Activated CD4-positive, alpha-beta T cell treated with anti-CD3 and anti-CD28 coated beads, Interleukin-10, Interleukin-2, amounts not matched to agents 100 ng/mL and 50 ng/mL, durations not matched to agents 16 hours and 8 hours (primary cell): ENCODE measurements at places on chromosomes 11 and 22.
A peak's percentile ranks its signal among the peaks of the same experiment; 100 is the strongest.

GRCh38 chr11:133732109-133732674 lies 113.1 kb downstream of the SPATA19 start:
- DNase-seq, result no peak

- DNase-seq, result no peak
Observed at GRCh38 chr11:100922121-100922520, 207.5 kb downstream of the PGR start.

DNA sequence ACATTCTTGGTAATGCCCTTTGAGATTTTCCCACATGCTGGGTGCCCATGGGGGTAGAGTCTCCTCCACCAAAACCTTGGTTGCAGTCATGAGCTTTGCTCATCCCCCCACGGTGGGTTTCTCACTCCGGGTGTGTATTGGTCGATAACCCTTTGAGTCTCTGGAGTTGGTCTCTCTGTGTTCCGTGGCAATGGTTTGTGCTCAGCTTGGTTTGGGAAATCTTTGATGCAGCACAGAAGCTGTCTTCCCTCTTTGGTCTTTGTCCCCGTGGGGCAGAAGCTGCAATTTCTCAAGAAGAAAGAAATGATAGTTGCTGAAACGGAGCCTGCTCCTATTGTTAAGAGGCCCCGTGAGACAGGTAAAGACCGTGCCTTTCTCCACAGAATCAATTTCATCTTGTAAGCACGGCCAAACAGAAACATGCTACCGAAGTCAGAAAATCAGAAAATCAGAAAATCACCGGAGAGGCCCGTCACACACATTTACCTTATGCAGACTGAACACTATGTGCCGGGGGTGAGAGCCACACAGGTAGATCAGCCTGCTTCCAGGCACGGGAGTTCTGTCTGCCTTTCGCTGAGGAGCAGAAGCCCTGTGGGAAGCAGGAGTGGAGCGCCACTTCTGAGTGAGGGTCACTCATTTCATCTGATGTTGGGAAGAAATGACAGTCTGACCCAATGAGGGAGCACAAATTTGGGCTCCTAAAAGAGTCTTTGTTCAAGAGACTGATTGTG lies 186.1 kb downstream of the TBC1D22A start:
- DNase-seq, result no peak

DNA sequence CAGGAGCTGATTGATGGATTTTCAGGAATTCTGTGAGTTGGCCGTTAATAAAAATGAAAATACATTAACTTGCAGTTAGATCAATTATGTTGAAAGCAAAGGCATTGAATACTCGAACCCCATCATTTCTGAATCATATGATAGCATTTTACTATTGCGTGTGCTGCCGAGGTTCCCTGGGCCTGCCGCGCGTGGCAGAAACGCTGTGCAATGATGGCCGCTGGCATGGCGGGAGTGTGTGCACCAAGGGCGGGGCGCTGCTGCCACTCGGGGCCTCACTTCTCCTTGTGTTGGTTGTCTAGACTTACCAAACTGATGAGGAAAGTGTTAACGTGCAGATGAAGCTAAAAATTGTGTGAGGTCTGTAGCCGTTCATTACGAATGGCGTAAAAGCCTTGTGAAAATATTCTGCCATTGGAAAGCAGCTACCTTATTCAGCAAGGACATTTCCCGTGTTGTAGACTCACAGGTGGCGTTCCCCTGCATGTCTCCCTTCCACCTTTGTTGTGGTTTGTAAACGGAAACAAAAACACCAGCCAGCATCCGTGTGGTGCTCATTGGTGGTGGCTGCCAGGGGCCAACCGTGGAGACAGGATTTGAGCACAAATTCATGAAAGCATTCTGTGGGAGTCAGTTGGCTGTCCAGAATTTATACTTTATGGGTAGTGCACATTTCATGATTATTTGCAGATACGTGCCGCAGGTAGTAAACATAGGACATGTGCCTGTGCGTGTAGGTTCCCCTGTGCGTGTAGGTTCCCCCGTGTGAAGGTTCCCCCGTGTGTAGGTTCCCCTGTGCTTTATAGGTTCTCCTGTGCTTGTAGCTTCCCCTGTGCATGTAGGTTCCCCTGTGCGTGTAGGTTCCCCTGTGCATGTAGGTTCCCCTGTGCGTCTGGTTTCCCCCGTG lies 5.9 kb upstream of the GRAMD4 start:
- peak; percentile 88 for DNase-seq

DNA sequence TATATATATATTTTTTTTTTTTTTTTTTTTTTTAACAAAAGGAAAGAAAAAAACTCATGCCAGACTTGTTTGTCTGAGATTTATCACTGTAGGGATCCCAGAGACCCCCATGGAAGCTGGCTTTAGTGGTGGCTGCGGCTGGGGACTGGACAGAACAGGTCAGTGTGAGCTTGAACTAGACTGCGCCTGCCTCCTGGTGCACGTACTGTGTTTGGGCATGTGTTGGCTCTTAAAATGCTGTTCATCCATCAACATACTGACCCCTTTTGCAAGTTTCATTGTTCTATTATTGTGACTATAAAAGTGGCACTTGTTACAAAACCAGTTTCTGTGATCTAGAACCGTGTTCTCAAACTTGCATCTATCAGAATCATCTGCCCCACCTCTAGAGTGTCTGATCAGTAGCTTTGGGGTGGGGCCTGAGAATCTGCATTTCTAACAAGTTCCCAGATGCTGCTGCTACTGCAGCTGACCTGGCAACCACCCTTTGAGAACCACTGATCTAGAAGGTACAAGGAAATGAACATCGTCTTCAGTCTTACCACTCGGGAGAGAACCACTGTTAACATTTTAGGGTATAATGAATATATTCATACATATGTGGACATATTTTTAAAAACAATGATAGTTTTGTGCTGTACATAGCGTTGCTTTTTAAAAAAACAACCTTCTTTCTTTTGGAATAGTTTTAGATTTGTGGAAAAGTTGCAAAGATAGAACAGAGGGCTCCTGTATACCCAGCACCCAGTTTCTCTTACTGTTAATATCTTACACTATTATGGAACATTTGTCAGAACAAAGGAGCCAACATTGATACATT lies 54.0 kb downstream of the ZNRF3 start:
- no peak for DNase-seq

DNA sequence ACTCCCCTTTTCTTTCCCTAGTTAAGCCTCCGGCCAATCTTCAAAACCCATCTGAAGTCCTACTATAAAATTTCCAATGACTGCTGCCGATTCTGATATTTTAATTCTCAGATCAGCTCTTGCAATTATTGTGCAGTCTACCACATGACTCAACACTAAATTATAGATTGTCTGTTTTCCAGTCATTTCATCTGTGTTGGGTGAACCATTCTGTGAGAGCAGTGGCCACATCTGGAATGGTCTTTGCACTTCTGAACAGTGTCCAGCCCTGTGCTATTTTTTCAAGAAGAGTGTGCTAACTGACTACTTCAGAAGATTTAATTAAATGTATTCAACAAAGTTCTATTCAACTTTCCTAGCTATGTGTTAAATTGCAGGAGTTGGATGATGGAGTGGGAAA lies 47.2 kb upstream of the MMP7 start:
- no peak for DNase-seq

- no peak for DNase-seq
Observed at GRCh38 chr11:126930091-126930841, 70.3 kb downstream of the KIRREL3 start.

- peak; percentile 73 for DNase-seq
Observed at GRCh38 chr11:86608251-86608799, 64.1 kb downstream of the ME3 start.

GRCh38 chr11:122229078-122229477 lies 113.1 kb upstream of the BLID start:
- no peak for DNase-seq

DNA sequence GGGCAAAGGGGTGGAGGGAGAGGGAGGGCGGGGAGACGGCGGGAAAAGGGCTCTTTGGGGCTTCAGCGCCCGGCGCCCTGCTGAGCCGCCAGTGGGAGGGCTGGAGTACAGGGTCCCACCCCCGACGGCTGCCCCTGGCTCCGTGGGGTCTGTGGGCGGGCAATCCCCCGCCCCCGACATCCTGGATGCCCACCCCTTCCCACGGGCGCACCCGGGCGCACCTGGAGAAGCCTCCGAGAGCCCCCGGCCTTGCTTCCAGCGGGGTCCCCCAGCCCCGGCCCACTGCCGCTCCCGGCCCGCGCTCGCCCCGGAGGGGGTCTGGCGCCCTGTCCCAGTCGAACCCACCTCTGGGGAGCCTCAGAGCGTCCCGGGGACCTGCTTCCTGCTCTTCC lies 394 bp downstream of the CHRM4 start:
- DNase-seq, result no peak

DNA sequence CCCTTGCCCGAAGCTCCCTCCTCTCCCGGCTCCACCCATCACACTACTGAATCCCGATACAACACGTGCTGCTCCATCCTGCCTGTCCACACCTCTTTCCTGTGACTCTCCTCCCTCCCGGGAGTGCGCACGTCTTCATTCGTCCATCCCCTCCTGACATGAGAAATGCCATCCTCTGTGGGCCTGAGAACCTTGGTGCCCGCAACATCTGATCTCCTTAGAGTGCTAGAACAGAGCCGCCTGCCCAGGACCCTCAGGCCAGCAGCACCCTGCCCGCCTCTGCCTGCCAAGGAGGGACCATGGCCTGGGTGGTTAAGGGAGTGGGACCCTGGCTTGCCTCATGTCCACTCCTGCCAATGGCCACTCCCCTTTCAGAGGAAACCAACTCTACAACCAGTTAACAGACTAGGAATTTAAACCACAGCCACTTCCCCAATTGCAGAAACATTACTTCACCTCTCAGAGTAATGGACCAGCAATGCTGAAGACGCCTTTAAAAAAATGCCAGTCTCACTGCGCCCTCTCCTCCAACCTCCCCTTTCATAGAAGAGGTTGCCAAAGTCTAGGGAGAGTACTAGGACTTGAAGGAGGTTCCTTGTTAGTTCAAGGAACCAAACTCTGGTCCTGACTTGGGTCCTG lies 466.3 kb downstream of the OPCML start:
- no peak for DNase-seq

GRCh38 chr11:108780119-108780518 lies 115.2 kb downstream of the DDX10 start:
- no peak for DNase-seq

- DNase-seq, result no peak
Observed at GRCh38 chr11:117315285-117316196, 515 bp downstream of the BACE1 start.

DNA sequence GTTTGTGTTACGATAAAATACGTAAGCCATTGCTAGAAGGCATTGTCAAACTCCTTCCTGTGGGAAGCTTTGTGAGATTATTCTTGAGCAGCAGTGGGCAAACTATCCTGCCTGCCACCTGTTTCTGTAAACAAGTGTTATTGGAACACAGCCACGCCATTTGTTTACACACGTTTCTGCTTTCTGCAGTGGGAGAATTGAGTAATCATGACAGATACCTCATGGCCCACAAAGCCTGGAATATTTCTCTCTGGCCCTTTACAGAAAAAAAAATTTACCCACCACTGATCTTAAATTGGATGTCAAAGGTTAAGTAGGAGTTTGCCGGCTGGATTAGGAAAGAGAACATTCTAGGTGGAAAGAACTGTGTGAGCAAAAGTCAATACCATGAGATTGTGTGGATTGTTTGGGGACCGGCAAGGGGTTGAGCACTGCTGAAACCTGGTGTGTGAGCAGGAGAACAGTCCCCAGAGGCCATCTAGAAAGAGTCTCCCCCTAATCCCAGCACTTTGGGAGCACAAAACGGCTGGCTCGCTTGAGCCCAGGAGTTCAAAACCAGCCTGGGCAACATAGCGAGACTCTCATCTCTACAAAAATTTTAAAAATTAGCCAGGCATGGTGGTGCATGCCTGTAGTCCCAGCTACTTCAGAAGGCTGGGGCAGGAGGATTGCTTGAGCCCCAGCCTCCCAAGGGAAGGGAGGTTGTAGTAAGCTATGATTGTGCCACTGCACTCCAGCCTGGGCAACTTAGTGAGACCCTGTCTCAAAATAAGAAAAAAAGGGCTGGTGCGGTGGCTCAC lies 6.0 kb upstream of the PLA2G6 start:
- no peak for DNase-seq

GRCh38 chr11:36214480-36214879 lies 74.7 kb downstream of the COMMD9 start:
- DNase-seq, result no peak

- DNase-seq, result peak; percentile 82
Observed at GRCh38 chr22:41197038-41197972, 7.8 kb upstream of the L3MBTL2 start.

- DNase-seq, result no peak
Observed at GRCh38 chr22:34975721-34976120, 90.2 kb upstream of the ISX start.

GRCh38 chr11:77111277-77111676 lies 8.6 kb downstream of the OMP start:
- no peak for DNase-seq

DNA sequence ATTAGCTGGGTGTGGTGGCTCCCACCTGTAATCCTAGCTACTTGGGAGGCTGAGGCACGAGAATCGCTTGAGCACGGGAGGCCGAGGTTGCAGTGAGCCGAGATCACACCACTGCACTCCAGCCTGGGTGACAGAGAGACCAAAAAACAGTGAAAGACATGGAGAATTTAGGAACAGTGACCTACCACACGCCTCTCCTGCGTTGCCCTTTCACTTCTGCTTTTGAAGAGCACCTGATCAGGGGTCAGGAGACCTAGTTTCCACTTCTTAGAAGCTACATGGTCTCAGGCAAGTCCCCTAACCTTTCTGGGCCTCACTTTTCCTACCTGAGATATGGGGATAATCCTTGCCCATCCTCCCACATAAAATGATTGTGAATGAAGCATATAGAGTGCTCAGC lies 12.2 kb downstream of the SLC35C1 start:
- DNase-seq, result no peak

GRCh38 chr11:73258104-73259035 lies 13.8 kb upstream of the P2RY6 start:
- DNase-seq, result no peak

GRCh38 chr11:133945087-133945974 lies 11.4 kb downstream of the IGSF9B start:
- peak; percentile 92 for DNase-seq

DNA sequence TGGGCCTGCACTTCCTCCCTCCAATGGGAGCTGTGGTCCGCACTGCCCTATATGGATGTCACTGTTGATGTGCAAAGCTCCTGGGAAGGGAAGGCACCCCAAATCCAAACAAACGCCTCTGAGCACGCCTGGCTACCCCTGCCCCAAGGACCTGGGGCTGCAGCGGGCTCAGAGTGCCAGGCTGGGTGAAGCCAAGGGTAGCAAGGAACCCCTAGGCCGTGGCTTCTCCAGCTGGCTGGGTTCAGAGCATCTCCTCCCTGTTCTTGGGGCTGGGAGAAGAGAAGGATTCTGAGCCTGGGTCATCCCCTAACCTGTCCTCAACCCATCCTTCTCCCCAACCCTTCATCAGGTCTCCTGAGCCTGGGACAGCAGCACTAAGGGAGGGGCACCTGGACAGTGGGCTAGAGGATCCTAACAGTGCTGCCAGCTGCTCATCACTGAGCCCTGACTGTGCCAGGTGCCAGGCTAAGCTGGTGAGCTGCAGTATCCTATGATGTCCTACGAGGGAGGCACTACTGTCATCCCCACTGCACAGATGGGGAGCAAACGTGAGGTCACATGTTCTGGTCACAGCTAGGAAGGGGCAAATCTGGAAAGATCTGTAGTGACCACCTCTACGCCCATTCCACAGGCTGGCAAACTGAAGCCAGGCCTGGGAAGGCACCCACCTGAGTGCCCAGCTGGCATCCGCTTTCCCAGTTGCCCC lies 3.0 kb downstream of the SSTR3 start:
- DNase-seq, result no peak

GRCh38 chr22:50525858-50526107 lies 385 bp upstream of the SCO2 start:
- no peak for DNase-seq

- DNase-seq, result peak; percentile 33
Observed at GRCh38 chr11:82718307-82718706, 15.4 kb downstream of the FAM181B start.

GRCh38 chr22:38923463-38924346 lies 33.7 kb upstream of the APOBEC3A start:
- DNase-seq, result no peak
